GM12878 (cell line): ENCODE measurements at places on chromosomes 5 and 9.

DNA sequence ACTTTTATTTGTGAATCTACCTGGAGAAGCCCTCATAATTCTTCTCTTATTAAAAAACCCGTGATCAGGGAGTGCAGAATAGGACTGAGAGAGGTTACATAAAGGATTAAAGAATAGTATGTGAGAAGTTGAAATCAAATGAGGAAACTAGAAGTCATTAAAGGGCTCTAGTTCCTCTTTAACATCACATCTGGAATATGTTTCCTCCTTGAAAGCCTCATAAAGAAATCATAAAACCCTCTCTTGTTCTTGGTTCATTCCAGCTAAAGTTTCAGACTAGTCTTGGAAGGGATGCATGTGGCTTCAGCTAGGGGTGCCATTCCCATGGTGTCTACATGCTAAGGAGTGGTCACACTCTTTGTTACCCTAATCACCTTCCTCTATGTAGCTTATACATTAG, 5.7 kb upstream of the C5orf46 start:
- H3K27me3 ChIP-seq: no peaks in the 10 kb centered on the region
- no peaks in the 10 kb centered on the region for H3K4me1 ChIP-seq

DNA sequence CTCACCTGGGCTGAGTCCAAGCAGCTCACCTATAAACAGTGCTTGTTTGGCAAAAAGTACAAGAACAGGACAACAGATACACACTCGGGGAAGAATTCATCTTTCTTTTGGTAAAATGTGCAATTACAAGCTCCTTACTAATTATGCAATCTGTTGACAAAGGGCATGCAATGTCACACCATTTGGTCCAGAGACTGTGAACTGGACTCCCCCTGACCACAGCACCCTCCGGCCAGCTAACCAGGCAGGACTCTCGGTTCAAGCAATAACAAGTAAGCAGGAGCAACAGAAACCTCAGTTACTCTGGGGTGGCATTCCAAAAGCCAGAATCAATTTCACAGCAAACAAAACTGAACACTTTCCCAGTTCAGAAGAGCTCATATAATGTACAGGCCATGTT, 113.8 kb downstream of the GNAQ start:
- no peaks in the 10 kb centered on the region for H3K36me3 ChIP-seq
- H3K4me1 ChIP-seq: peaks cover 7% of the 10 kb centered on the region
- no peak overlapping the region for H3K27ac ChIP-seq
- H3K27me3 ChIP-seq: no peaks in the 10 kb centered on the region
- H3K4me3 ChIP-seq: no peak overlapping the region
- DNase-seq: no peak

GRCh38 chr5:11143456-11144267, 382.6 kb upstream of the DAP start:
- H3K4me3 ChIP-seq: no peak overlapping the region
- H3K36me3 ChIP-seq: no peaks in the 10 kb centered on the region
- DNase-seq: no peak
- no peaks in the 10 kb centered on the region for H3K4me1 ChIP-seq
- H3K27me3 ChIP-seq: no peaks in the 10 kb centered on the region
- H3K27ac ChIP-seq: no peak overlapping the region

GRCh38 chr9:83065233-83065632, 2.3 kb upstream of the RASEF start:
- H3K27ac ChIP-seq: no peak overlapping the region
- no peak for DNase-seq
- no peak overlapping the region for H3K4me3 ChIP-seq
- no peaks in the 10 kb centered on the region for H3K36me3 ChIP-seq

DNA sequence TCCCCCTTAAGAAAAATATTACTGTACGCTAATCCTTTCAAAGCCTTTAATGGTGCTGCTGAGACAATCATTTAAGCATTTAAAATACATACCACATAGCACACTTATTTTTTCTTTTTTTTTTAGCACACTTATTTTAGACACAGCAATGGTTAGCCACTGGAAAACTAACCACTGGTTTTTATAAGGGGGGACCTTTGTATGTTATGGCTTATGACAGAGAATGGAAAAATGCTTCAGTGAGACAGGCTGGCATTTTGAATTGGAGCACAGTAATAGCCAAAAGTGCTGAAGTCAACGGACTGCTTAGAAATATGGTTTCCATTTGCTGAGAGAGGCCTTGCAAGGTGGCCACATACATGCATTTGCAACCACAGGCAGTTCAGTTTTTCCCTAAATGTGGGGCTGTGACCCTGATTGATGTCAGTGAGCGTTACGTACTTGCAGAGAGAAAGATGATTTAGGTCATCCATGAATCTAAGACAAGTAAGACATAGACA, 28.5 kb downstream of the AOPEP start:
- no peaks in the 10 kb centered on the region for H3K27me3 ChIP-seq
- no peaks in the 10 kb centered on the region for H3K36me3 ChIP-seq
- H3K4me1 ChIP-seq: no peaks in the 10 kb centered on the region
- H3K4me3 ChIP-seq: no peak overlapping the region
- H3K27ac ChIP-seq: no peak overlapping the region

GRCh38 chr5:3678801-3679200, 83.2 kb downstream of the IRX1 start:
- no peak for DNase-seq
- no peaks in the 10 kb centered on the region for H3K27me3 ChIP-seq
- H3K36me3 ChIP-seq: no peaks in the 10 kb centered on the region
- H3K4me1 ChIP-seq: no peaks in the 10 kb centered on the region
- no peak overlapping the region for H3K4me3 ChIP-seq

DNA sequence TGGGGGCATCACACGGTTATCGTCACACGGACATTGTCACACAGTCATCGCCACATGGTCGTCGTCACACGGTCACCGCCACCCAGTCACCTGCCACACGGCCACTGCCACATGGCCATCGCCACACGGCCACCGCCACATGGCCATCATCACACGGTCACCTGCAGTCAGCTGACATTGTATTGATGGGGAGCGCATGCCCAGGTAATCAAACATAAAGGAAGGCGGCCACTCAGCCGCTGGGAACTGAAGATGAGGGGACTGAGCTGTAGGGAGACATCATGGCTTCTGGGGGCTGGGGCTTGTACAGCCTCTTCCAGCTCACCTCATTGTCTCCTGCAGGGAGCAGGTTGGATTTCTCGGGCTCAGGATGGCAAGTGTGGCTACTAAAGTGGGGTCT, 49.2 kb downstream of the MRPL36 start:
- H3K27me3 ChIP-seq: no peaks in the 10 kb centered on the region; the same call in none of the 2 replicates
- DNase-seq: no peak
- no peaks in the 10 kb centered on the region for H3K4me1 ChIP-seq
- no peaks in the 10 kb centered on the region for H3K36me3 ChIP-seq
- H3K4me3 ChIP-seq: no peak overlapping the region
